Dermis microvascular lymphatic vessel endothelial cell (primary cell): ENCODE measurements at places on chromosomes 4 and X. TPM values are rescaled to one million over a fixed set of nuclear protein-coding genes. Genes with fewer than 3 reads are reported as not detected.

GRCh38 chrX:50756276-50756675 is 57.7 kb downstream of the SHROOM4 start:
- DNase-seq = no peak

DNA sequence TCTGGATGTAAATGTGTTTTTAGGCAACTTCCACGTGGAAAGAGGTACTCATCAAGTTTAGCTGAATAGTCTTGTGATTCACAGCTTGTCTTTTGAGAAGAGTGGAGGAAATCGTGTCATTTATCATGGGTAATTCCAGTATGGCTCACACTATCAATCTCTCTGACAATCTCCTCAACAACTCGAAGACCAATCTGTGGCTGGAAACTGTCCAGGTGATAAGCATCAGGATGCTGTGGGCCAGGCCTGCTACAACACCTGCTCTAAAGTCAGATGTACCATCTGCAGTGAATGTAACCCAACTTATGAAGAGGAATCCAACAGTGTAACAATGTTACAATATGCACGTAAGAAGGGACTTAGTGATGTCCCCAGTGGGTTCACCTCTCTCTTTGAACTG is 132.1 kb upstream of the GK2 start:
- DNase-seq = no peak

DNA sequence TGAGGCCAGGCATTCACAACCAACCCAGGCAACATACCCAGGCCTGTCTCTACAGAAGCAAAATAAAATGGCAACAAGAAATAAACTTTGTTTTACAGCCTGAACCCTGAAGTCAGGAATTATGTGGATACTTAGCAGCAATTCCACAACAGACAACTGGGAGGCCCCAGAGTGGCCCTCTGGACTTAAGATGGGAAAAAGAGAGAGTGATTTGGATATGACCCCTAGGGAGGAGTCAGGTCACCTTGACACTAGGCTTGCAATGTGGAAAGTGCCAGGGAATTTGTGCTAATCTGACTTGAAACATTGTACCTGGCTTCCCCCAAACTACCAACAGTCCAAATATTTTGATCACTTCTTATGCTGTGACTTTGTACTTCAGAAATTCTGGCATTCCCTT is 193.1 kb downstream of the PARM1 start:
- DNase-seq = no peak

GRCh38 chr4:101187841-101188240 is 159.5 kb downstream of the PPP3CA start:
- peak; percentile 30 for DNase-seq

GRCh38 chrX:3379111-3379510 is 32.7 kb upstream of the MXRA5 start:
- no peak for DNase-seq

DNA sequence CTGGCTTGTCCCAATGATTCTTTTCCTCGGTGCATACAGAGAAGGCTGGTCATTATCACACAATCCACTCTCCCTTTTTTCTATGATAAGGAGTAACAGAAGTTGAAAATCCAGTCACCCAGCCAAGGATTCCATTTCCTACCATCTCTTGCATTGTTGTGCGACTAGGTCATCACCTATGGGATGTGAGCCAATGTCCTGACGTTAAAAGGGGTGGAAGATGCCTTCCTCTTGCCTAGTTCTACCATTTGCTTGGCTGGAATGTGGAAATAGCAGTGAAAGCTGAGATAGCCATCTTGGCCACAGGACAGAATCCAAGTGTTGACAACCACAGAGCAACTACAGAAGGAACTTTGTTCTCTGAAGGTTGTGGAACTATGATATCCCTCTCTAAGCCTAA is 132.2 kb upstream of the KIT start:
- DNase-seq = no peak

The EGF gene
- under 0.01 and 0.13 TPM in 2 replicates for total RNA-seq

The MAGEC3 gene
- not detected in 2 replicates for total RNA-seq

The SLC10A6 gene
- 0.26 and 2.1 TPM in 2 replicates for total RNA-seq

The EDA2R gene
- 1.2 and 1.4 TPM in 2 replicates for total RNA-seq

The SPP1 gene
- not detected in 2 replicates for total RNA-seq

The UGT2A1 gene
- total RNA-seq = not detected in 2 replicates

The RPS3A gene
- 1,726 and 3,014 TPM in 2 replicates for total RNA-seq

The PARM1 gene
- total RNA-seq = 0.13 TPM in 1 of 2 replicates, not detected in the other

The XK gene
- under 0.01 TPM in 2 replicates for total RNA-seq
